NCI-H82 (cell line): ENCODE measurements at places on chromosomes 3 and 15.

DNA sequence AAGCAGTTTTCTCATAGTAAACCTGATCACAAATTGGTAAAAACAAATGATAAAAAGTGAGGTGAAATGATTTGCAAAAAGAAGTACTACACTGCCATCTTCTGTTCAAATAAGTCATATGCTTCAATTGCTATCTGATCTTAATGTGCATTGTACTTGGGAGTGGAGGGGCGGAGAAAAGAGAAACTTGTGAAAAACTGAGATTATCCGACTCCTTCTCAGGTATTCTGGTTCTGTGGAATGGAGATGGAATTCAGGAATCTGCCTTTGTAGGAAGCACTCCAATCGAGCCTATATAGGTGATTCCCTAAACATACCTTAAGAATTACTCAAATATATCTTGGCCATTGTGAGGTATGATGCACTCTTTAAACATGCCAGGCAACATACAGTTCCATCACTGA lies 180.6 kb downstream of the CHL1 start:
- peak; percentile 38 for DNase-seq

GRCh38 chr15:82873000-82873680 lies 63.7 kb downstream of the WHAMM start:
- DNase-seq: no peak

- DNase-seq: peak; percentile 98
These were observed 3.8 kb upstream of the CRYBG3 start for GRCh38 chr3:97817965-97818364.

DNA sequence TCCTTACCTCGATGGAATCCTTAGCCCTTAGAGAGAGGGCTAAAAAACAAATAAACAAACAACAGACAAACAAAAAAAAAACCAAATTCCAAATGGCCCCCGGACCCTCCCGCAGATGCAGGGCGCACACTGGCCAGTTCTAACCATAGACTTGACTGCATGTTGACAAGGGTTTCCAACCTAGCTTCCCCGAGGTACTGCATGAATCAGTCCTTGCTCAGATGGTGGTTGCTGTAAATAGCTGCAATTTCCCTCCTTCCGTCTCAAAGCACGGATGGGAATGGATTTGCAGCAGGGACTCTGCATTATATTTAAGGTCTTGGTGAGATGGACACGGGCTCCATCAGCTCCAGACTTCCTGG lies 162.8 kb downstream of the CD47 start:
- DNase-seq: peak; percentile 56

DNA sequence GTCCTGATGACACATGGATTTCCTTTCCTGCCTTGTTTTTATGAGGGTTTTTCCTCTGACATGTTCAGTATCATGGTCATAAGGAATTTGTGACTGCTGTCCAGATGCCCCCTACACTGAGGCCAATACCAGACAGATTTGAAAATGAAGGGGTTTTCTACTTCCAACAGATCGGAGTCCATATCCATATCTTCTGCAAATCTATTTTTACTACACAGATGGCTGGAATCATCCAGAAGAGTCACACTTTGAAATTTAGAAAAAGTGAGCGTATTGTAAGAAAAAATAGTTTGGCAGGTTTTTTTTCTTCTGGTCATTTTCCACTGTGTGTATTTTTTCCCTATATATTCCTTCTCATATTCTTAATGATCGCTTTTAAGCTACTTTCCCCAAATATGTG lies 197.5 kb upstream of the LRRC3B start:
- no peak for DNase-seq

- DNase-seq: peak; percentile 27
These were observed 684 bp downstream of the TNFAIP8L3 start for GRCh38 chr15:51093839-51094605.

- no peak for DNase-seq
These were observed 144.6 kb downstream of the MYO9A start for GRCh38 chr15:71973366-71973765.

DNA sequence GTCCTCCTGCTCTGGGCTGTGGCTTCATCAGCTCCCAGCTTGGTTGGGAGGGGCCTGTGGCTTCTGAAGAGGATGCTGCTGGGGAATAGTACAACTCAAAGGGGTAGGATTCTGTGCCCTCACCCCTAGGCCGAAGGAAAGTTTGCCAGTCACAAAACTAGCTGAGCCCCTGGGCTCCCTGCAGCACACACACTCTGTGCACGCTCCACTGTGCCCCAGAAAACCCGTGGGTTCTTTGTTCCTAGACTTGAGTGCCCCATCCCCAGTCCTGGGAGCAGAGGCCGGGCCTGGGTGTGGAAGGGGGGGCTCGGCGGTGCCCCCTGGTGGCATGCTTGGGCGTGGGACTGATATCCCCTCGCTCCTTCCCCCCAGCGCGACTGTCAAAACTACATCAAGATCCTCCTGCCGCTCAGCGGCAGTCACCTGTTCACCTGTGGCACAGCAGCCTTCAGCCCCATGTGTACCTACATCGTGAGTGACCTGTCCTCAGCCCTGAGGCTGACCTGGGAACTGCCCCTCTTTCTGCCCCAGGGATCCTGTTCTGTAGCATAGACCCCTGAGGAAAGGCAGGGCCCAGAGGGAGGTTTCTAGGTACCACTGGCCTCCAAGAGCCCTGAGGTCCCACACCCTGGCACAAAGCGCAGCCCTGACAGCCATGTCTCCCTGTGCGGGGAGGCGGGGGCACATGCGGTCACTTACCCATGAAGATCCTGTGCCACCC lies 14.2 kb downstream of the CIB1 start:
- peak; percentile 79 for DNase-seq

- DNase-seq: no peak
These were observed 3.8 kb downstream of the VEPH1 start for GRCh38 chr3:157499342-157499963.
